ENCODE measurements at places on chromosomes 12 and 14.
A peak's percentile ranks its signal among the peaks of the same experiment; 100 is the strongest.

DNA sequence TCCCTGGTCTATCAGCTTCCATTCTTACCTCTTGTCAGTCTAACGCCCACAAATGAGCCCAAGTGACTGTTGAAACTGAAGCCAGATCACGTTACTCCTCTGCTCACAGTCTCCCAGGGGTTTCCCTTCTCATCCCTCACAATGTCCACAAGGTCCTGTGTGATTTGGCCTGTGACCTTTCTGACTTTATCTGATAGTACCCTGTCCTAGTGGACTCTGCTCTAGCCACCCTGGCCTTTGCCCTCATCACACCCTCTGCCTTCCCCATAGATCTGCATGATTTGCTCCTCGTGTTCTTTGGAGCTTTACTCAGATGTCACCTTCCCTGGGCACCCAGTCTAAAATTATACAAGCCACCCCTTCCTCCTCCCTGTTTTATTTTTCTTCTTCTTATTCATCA lies 55.5 kb downstream of the RDH12 start:
- DNase-seq: no peak

GRCh38 chr12:105359856-105360255 lies 29.4 kb downstream of the C12orf75 start:
- DNase-seq: no peak

DNA sequence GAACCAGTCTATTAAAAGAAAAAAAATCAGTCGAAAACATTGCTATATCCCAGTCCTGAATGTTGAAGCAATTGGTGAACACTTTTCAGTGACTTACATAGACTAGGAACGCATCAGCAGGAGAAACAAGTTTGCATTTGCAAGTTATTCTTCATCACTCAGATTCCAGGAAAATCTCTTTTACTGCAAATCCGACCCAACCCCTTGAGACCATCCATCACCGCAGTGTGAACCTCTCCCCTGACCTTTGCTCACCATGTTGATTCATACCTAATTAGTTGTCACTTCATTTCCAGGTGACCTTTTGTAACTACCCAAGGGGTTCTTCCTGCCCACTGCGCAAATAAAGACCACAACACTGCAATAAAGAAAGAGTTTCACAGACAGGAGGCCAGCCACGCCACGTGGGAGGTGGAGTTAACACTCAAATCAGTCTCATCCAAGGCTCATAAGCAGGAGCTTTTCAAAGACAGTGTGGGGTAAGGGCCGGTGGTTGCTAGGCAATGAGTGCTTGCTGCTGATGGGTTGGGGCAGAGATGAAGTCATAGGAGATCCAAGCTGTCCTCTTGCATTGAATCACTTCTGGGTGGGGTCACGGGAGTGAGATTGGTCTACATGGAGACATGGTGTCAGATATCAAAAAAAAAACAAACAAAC lies 241.3 kb upstream of the TMEM132C start:
- no peak for DNase-seq

DNA sequence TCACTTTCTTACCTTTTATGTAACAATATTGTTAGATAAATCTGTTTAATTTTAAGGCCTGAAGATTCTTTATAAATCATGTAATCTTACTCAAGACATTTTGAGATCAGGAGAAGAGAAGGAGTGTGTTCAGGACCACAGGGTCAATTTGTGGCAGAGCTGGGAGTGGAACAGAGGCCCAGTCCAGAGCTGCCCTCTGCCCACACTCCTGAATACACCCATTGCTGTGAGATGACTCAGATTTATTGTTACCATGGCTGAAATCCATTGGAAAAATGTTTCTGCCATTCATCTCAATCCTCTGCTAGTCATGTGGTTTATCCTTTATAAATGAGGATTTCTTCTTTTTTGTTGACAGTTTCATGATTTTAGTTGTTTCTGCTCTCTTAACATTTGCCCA lies 100.5 kb upstream of the STXBP6 start:
- DNase-seq: no peak

- no peak for DNase-seq
These were observed 890.2 kb downstream of the FLRT2 start for GRCh38 chr14:86420131-86420530.

DNA sequence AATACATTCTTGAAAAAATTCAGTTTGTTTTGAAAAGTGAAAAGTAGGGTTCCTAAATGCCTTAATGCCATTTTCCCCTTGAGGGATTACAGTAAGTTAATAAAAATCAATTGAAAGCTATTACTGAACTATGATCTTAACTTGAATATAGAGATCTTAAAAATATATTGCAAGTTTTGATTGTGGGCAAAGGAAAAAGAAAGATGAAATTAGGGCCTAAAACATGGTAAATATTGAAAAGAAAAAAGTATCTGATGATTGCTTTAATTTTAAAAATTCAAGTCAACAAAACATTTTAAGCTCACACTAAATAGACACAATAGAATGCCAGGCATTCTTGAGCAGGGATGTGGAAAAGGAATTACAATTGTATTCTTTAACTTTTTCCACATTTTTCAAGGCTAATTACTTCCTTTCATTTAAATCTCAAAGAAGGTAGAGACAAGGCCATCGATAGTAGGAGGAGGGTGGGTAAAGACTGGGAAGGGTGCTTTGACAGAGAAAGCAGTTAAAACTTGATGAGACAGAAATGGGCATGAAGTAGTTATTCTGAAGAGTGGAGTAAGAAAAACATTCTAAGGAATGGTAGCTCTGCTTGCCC lies 294.4 kb downstream of the NELL2 start:
- no peak for DNase-seq

DNA sequence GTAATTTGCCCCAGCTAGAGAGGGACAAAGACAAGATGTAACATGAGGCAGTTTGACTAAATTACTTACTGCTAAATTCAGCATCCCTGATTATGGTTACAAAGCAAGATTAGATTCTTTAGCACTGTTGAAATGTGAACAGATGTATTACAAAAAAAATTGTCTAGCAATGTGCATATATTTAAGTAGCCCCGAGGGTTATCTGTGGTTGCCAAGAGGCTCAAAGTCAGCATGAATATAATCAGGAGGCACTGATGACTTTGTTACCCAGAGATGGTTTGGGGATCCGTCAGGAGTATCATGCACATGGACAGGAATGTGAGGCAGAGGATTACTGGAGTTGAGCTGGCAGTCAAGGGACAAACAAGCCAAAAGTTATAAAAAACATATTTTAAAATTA lies 356.9 kb upstream of the CCDC196 start:
- no peak for DNase-seq

- peak; percentile 3 for DNase-seq
These were observed 481.8 kb downstream of the TMEM117 start for GRCh38 chr12:44317651-44318126.

- no peak for DNase-seq
These were observed 35.4 kb downstream of the TNFAIP2 start for GRCh38 chr14:103158688-103159087.

DNA sequence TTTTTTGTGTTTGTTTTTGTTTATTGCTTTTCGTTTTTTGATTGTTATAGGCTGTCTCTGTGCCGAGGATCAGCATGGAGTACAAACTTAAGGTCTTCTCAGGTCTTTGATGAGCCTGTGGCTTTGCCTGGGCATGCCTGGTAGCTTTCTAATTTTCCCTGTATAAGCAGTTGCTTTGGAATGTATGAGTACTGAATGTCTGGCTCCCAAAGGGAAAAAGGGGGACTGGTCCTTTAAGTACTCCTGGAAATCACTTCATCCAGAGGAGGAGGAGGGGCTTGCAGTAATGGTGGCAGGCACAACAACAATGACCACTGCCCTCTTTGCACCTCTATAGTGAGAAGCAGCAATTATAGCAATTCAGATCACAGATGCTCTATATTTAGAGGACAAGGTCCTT lies 67.6 kb upstream of the TTC7B start:
- DNase-seq: no peak

GRCh38 chr14:95123891-95124579 lies 33.3 kb downstream of the DICER1 start:
- DNase-seq: no peak

DNA sequence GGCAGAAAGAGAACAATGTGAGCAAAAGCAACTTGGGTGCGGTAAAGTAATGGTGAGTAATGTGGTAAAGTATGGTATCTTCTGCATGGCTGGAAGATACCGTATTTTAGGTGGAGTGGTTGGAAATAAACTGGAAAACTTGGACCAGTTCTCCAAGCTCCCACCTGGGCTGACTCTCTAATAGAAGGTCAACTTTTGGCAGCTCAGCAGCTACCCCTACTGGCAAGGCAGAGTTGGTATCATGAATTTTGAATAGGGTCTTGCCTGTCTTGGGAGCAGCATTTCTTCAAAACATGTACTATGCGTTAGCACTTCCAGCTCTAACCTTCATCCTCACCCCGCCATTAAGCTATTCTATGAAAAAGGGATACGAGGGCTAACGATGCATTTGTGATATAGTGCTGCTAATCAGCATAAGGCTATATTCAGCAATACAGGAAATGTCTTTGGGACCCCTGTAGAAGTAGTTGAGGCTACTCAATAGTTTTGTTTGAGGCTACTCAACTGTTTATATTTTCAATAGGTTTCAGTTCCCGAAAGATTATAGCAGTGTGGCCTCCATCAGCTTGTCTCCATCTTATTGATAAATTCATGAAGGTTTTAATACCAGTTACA lies 276.3 kb upstream of the FAR2 start:
- DNase-seq: peak; percentile 10

- no peak for DNase-seq
These were observed 32.1 kb downstream of the PPP1R36 start for GRCh38 chr14:64581817-64582216.

DNA sequence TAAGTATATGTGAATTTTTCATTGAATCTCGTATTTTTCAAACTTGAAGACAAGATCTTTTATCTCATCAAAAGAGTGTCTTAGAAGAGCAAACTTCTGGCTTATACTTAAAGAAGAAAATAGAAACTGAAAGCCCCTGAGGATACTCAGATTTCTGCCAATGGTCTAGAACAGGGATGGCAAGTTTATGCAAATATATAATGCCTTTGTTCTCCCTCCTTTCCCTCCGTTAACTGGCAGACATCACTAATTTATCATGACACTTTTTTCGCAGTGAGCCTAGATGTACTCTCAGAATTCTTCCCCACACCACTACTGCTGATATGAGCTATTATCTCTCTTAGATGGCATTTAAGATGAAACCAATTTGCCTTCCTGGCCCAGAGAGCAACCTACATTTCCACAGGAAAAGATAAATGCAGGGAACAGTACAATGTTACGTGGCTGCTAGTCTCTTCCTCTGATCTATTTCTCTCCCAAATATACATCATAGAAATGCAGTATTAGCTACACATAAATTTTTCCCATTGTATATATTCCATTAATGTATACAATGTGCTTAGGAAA lies 40.0 kb upstream of the DAAM1 start:
- no peak for DNase-seq

DNA sequence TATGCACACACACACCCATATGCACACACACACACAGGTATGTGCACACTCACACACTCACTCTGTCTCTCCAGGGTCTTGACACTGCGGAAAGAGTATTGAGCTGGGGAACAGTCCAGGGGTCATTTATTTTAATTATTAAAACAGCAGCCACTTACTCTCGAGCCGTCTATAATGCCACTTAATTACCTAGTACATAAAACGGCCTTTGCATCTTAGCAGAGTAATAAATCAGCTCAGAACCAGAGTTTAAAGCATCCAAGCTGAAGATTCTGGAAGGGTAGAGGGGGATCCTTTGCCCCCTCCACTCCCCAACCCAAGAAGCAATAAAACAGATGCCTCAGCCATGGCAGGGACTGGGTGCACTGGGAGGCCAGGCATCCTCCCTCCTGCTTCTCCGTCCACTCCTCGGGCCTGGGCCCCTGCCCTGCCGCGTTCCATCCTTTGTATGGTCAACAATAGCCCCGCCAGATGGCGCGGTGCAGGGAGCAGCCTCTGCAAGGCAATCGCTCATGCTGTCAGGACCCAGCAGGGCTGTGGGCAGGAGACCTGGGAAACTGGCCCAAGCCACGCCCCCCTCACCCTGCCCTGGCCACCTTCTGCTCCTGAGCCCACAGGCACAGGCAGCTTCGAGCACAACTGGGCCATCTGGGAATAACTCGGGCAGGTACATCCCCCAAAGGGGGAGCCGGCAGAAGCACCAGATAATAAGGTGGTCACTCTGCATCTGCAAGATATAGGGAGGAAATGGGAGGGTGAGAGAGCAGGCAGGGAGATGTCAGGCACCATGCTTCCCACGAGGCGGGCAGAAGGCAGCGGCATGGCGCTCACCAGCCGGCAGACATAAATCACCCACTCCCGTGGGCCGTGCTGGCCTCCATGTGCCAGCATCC lies 40.9 kb downstream of the CCDC85C start:
- DNase-seq: no peak

- DNase-seq: peak; percentile 9
These were observed 1.1 kb upstream of the USP15 start for GRCh38 chr12:62258941-62259630.

DNA sequence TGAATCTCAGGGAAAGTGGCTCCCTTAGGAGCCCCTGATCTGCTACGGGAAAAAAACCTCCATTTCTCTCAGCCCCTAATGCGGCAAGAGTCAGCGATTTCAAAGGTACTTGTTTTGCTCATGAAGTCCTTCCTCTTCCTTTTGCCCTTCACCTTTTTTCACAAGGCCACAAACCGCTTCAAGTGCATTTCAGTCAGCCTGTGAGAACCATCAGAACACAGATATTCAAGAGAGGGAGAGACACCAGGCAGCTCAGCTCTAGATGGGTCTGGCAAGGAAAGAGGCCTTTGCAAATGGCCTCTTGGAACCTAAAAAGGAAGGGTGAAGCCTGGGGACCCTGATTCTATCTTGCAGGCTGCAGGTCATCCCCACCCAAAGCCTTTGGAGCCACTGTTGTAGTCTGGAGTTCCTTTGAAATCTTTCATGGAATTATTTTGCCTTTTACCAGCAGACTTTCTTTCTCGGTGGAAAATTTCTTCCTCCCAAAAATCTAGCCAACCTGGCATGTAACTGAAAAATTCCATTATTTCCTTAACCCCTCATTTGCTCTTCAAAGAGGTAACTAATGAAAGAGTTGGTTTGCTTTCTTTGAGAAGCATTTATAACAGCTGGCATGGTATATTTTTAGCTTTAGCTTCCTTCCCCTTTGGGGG lies 145.0 kb downstream of the SAMD4A start:
- no peak for DNase-seq

- no peak for DNase-seq
These were observed 25.9 kb downstream of the DDX47 start for GRCh38 chr12:12839003-12839395.

DNA sequence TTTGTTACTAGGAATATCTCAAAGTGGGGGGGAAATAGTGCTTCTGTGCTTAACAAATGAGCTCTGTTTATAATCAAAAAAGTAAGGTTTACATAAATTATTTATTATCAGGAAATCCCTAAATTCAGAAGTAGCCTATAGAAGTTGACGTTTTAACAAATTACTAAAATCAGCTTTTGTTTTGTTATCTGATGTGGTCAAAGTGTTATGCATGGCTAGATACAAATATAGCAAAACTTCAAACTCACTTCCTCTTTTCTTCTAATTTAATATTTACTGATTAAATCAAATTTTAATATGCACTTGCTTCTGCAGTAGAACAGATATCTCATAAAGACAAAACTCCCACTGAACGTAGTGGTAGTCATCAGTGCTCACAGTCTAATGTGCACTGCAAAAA lies 47.5 kb downstream of the GARIN6 start:
- DNase-seq: no peak

- no peak for DNase-seq
These were observed 180.8 kb downstream of the EFCAB11 start for GRCh38 chr14:89773644-89774316.
